ENCODE measurements at places on chromosomes 6 and 20.

GRCh38 chr20:40251284-40251932 lies 437.6 kb downstream of the MAFB start:
- DNase-seq: peak; percentile 80

GRCh38 chr6:72525821-72526510 lies 95.9 kb upstream of the KCNQ5 start:
- DNase-seq: peak; percentile 61

DNA sequence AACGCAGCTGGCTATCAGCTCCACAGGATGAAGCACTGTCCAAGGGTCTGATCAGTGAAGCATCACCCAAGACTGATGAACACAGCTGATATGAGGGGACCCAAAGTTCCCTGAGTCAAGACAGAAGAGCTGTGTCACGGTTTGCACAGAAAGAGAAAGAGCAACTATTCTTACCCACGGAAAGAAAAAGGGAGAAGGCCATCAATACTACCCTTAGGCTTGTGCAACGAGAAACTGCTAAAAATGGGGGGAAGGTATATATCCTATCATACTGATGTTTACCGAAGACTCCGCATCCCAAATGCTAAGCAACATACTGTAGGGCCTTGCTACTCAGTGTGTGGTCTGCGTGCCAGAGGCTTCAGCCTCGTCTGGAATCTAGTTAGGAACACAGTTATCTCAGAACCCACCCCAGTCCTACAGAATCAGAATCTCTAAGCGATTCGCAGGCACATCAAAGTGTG lies 665 bp downstream of the FASTKD5 start:
- DNase-seq: no peak

GRCh38 chr6:53917464-53917842 lies 122.6 kb downstream of the LRRC1 start:
- no peak for DNase-seq

- peak; percentile 71 for DNase-seq
These were observed 346.3 kb downstream of the BMP2 start for GRCh38 chr20:7113577-7114466.
